ENCODE measurements at places on chromosomes 12 and 14.

- no peak for DNase-seq
Observed at GRCh38 chr12:131528144-131528543, 182.7 kb upstream of the SFSWAP start.

GRCh38 chr12:45260104-45260815 lies 44.4 kb downstream of the ANO6 start:
- no peak for DNase-seq

DNA sequence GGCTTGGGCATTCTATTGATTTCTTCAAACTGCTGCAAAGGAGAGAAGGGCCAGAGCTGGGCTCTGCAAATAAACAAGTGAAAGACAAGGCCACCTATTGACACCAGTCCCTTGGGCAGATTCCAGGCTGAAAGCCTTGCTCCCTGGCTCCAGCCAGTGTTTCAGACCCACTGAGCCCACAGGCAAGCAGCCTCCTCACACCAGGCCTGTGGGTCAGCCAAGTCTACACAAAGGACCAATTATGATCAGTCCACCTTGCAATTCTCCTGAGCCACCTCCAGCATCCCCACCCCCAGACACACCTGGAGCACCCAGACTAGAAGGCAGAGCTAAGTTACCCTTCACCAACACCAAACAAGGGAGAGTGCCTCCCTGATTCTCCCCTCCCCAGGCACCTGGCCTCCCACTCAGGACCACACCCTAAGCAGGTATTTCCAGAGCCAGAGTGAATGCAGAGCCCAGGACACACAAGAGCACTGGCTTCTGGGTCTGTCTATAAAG lies 13.8 kb downstream of the ACTN1 start:
- no peak for DNase-seq

DNA sequence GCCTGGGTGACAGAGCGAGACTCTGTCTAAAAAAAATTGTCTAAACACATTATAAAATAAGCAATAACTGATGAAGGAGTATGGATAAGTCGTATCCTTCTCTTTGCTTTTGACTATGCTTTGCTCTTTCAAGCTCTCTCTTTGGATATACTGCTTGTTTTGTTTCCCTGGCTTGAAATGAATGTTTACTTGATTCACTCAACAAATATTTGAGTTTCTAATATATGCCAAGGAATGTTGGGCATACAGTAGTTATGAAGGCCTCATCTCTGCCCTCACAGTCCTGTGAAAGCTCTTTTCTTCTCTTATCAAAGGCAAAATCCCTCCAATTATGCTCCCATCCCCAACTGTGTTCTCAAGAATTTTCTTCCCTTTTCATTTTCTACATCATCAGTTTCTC lies 123.5 kb downstream of the PTPRR start:
- DNase-seq = no peak

DNA sequence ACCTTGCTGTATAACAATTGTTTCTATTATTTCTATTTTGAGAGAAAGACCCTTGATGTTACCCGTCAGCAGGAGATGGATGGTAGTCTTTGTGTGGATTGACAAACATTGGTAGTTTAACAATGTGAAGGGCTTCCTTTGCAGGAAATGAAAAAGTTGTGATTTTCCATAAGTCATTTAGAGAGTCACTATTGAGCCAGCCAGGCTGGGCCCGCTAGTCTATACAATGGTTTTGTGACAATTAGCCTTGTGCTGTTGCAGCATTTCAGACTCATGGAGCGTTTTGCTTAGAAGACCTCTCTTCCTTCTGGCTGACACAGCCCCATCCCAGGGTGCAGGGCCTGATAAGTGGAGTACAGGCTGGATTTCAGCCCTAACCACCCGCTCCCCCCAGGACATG lies 18.3 kb upstream of the SLC38A2 start:
- DNase-seq = no peak

DNA sequence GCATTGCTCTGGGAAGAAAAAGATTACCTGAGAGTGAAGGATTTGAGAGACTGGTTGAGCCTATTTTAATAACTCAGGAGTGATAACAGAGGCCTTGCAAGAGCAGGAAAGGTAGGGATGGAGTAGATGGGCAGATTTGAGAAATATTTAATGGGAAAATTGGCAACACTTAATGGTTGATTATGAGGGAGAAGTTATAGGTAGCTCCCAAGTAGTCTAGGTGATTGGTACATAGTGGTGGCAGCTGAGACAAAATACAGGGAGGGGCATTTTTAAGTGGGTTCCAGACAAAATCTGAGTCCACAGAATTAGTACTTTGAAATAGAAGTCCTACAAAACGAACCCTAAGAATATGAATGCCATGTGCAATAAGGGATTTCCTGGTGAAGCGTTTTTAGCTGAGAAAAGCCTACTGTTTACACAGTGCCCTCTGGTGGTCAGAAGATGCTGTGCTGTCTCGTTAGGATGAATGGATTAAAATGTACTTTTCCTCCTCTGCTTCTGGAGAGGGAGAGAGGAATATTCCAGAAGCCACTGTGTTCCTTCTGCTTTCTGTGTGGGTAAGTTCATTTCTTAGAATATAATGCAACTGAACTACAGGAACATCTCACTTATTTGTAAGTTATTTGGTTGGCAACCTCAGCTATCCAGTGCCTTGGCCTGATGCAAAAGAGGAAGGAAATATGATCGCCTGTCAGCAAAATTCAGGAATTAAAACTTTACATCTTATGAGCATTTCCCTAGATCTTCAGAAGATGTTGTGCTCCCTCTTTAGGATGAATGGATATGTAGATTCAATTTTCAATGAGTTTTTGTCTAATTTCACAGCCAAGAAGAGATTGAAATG lies 6.5 kb downstream of the ZBTB1 start:
- peak; percentile 77 for DNase-seq

GRCh38 chr12:67661311-67662021 lies 12.9 kb downstream of the DYRK2 start:
- no peak for DNase-seq

- no peak for DNase-seq
Observed at GRCh38 chr14:103416916-103417315, 31.7 kb downstream of the MARK3 start.

GRCh38 chr14:54708161-54708560 lies 141.2 kb downstream of the SAMD4A start:
- no peak for DNase-seq

- DNase-seq = no peak
Observed at GRCh38 chr14:38171197-38171596, 36.5 kb upstream of the SSTR1 start.

DNA sequence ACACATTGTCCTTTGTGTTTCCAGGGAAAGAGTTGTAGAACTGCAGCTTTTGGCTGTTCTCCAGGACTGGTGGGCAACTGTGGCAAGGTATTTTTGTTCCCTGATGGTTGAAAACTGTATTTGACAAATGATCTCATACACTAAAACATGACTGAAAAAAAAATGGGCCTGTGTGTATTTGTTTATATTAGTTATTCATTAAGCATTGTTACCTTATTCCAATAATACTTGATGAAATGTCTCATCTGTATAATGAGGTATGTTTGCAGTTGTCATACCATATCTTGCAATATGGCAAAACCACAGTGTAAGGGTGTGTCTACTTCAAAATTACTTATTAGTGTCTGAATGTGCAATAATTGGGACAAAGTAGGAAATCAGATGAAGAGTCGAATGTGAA lies 479.4 kb upstream of the NOVA1 start:
- no peak for DNase-seq

- no peak for DNase-seq
Observed at GRCh38 chr12:108670066-108670631, 36.5 kb upstream of the SELPLG start.

GRCh38 chr14:71629765-71630492 lies 302.3 kb upstream of the RGS6 start:
- no peak for DNase-seq

GRCh38 chr12:89354612-89355067 lies 2.3 kb upstream of the DUSP6 start:
- DNase-seq = no peak

- no peak for DNase-seq
Observed at GRCh38 chr12:19003141-19003540, 126.4 kb upstream of the PLEKHA5 start.

DNA sequence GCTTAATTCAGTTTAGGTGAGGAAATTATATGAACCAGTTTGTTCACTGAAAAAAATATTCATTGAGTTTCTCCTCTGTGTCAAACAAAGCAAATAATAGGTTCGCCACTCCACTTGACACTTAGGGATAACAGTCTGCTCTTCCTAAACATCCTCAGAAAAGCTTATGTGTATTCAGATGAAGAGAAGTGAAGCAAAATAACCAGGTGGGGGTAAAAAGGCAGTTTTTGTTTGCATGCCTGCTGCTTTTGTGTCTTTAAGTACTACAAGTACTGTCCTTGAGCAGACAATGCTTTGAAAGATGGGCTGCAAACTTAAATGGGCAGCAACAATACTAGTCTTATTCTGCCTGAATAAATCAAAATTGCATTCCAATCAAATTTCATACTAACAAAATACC lies 910.7 kb upstream of the MDGA2 start:
- no peak for DNase-seq

- DNase-seq = no peak
Observed at GRCh38 chr12:20599757-20600156, 95.4 kb upstream of the SLCO1C1 start.

DNA sequence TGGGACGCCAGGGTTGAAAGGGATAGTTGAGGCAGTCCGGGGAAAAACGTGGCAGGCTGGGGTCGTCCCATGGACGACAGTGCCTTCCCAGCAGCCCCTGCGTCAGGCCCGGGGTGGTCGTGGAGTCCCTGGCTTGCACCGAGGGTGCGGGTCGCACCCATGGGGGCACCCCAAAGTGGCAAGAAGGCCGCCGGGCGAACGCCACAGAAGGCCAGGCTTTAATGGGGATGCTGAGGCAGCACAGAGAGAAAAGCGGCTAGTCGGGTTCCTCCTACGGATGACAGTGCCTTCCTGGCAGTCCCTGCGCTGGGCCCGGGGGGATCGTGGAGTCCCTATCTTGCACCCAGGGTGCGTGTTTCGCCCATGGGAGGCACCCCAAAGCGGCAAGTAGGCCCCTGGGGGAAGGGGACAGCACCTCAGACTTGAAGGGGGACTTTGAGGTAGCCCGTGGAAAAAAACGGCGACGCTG lies 158.6 kb upstream of the ALG10B start:
- no peak for DNase-seq

DNA sequence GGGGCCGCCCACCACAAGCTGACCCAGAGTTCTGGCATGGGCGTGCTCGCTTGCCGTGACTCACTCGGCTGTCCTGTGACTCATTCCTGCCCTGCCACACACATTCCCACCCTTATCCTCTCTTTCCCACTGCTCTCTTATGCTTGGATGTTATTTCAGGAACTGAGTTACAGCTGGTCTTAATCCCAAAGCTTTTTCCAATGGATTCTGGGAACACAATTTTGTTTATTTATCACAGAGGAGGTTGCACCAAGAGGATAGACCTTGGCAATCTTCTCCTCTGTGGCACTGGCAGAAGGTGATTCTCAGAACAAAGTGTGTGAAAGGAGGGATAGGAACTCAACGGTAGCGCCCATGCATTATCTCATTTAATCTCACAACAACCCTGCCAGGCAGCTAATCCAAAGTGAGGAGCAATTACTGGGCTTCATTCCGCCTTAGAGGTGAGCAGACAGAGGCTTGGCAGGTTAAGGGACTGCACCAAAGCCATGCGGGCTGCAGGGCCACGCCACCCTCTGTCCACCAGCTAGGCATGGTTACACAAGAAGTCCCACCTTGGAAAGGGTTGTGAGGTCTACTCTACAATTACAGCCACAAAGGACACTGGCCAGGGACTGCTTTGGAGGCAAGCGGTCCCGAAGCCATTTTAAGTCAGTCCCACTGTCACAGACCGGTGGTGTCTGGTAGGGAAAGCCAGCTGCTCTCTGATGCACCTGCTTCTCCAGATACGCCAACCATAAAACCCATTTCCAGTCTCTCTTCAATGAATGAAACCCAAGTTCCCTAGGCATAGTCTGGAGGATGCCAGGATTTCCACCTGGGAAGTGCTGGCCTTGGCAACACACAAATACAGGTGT lies 32.9 kb downstream of the SYNE3 start:
- no peak for DNase-seq

- DNase-seq = peak; percentile 28
Observed at GRCh38 chr12:104458694-104459367, 2.1 kb downstream of the CHST11 start.

DNA sequence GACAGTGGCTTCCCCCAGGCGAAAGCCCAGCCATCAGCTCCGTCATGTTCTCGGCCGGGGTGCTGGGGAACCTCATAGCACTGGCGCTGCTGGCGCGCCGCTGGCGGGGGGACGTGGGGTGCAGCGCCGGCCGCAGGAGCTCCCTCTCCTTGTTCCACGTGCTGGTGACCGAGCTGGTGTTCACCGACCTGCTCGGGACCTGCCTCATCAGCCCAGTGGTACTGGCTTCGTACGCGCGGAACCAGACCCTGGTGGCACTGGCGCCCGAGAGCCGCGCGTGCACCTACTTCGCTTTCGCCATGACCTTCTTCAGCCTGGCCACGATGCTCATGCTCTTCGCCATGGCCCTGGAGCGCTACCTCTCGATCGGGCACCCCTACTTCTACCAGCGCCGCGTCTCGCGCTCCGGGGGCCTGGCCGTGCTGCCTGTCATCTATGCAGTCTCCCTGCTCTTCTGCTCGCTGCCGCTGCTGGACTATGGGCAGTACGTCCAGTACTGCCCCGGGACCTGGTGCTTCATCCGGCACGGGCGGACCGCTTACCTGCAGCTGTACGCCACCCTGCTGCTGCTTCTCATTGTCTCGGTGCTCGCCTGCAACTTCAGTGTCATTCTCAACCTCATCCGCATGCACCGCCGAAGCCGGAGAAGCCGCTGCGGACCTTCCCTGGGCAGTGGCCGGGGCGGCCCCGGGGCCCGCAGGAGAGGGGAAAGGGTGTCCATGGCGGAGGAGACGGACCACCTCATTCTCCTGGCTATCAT lies 663 bp downstream of the PTGER2 start:
- DNase-seq = peak; percentile 48

DNA sequence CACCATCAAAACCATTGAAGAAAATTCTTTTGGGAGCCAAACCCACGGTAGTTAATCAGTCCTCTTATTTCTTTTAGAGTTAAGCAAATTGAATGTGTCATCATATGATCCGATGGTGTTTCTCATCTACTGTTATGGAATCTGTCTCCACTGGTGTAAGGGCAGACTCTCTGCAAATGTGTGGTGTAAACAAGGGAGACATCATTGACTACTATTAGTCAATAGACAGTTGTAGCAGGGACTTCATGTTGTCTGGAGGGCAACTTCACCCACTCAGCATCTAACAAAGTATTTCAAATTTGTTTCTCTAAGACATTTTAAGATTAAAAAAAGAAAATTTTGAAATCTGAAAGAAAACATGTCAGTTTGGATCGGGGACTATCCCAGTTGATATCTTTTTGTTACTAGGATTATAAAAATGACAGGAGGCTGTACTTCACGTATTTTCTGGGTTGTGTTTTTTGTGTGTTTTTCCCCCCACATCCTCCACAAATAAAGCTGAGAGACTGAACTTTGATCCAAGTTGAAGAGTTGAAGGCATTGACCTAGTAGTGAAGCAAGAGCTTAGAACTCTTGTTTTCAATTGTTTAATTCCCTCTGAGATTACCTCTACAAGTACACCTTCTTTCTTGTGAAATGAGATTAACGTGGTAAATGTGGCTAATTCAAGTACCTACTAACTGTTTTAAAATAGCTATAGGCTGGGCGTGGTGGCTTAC lies 4.0 kb downstream of the GOLGA5 start:
- DNase-seq = no peak

- DNase-seq = peak; percentile 44
Observed at GRCh38 chr12:57046947-57047890, 2.7 kb downstream of the MYO1A start.

- no peak for DNase-seq
Observed at GRCh38 chr14:100388103-100389054, 65.2 kb downstream of the SLC25A47 start.
